ENCODE measurements at places on chromosomes 3 and 15.

DNA sequence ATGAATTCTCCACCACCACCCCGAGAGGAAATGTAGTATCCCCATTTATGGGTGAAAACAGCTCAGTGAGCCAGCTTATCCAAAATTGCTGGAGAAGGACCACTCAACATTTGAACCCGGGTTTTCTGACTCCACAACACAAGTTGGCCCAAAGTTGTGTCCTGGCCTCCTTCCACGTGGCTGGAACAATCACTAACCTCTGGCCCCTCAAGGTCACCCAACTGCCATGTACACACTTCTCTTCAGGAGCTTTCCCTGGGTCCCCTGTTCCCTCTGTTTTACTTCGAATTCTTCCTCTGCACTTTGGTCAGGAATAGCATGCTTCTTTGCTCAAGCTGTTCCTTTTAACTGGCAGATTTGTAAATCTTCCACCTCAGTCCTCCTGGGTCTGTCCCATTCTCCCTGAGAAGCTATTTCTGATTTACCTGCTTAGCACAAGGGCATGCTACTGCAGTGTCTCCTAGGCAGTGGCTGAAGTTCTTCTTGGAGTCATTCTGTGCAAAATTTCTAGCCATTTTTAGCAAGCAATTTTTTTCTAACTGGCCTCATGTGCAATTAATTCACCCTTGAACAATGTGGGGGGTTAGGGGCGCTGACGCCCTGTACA is 39.2 kb downstream of the TRIM71 start:
- DNase-seq = no peak

- no peak for DNase-seq
These were observed 32.8 kb upstream of the SFMBT1 start for GRCh38 chr3:53078656-53079055.

- DNase-seq = peak; percentile 93
These were observed at the start of gene FBN1 for GRCh38 chr15:48645558-48646330. TSS of gene FBN1 (minus strand) at chr15:48645709. CDS start at chr15:48644769, 940 bp downstream.

DNA sequence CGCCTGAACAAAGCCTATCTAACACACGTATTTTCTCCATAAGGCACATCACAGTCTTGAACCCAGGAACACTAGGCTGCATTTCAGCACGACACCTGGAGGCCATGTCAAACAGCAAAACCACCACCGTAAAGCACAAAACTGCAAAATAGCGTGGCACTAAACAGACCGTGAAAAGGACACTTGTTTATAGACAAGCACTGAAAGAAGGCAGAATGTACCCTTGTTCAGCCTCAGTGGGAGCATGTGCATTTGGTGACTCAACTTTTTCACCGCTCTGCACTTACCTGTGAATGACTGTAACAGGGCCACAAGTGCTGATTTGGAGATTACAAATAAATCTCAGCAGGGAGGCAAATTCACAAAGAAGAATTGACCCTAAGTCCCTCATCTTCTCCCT is 80.8 kb downstream of the ISG20 start:
- DNase-seq = no peak

DNA sequence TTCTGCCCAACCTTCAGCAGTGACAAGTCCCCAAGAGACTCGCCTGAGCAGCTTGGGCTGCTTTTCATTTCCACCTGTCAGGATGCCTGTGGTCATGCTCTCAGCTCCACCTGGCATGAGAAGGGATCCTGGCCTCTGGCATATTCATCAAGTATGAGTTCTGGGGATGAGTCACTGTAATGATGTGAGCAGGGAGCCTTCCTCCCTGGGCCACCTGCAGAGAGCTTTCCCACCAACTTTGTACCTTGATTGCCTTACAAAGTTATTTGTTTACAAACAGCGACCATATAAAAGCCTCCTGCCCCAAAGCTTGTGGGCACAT is 3.5 kb downstream of the MYD88 start:
- no peak for DNase-seq

GRCh38 chr3:197327701-197328100 is 29.3 kb upstream of the DLG1 start:
- DNase-seq = no peak

DNA sequence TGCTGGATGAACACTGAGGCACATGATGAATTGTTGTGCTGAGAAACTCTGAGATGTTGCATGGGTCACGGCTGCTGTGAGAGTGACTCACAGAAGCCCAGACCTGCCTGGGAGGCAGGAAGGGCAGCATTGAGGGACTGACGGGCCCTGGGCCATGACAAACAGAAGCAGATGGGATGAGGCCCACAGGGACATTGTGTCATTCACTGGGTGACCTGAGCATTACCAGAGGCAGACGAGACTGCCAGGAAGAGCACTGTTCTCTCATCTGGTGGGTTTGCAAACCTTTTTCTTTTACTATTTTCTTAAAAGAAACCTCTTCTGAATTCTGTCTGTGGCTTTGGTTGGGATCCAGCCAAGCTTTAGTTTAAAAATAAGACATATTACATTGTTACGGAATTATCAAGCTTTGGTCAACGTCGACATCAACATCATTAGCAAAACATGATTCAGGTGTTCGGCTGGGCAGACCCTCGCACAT is 67.8 kb downstream of the BDH1 start:
- DNase-seq = no peak

DNA sequence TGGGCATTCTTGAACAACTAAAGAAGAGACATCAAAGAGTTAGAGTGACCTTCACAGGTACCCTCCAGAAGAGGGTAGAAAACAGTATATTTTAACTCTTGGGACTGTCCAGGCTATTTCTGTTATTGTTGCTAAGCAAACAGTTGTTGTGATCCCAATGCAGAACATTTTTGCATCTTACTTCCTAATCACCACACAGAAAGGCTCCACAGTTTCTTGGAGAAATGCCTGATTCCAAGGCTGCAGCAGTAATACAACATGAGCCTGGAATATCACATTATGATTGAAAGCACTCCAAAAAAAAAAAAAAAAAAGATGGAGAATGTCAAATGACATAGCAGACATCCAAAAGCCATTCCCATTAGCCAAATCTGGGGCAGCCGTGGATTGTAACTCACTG is 195.6 kb downstream of the CTNNB1 start:
- DNase-seq = no peak

DNA sequence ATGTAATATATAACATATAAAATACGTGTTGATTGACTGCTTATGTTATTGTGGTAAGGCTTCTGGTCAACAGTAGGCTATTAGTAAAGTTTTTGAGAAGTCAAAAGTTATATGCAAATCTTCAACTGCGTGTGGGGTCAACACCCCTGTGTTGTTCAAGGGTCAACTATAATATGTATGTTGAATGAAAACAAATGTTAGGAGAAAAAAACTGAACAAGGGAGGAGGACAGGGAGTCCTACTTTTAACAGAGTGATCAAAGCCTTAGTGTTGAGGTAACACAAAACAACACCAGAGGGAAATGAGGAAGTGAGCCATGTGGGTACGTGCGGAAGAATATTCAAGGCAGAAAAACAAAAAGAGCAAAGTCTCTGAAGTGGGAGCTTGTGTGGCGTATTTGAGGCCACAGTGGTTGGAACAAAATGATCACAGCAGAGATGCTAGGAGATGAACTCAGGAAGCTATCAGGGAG is 62.5 kb downstream of the SFMBT1 start:
- DNase-seq = no peak

- no peak for DNase-seq
These were observed 72.0 kb upstream of the PCSK6 start for GRCh38 chr15:101561584-101561906.

GRCh38 chr3:69532547-69533224 is 146.8 kb upstream of the FRMD4B start:
- no peak for DNase-seq

GRCh38 chr15:90580099-90580498 is 50.4 kb downstream of the CRTC3 start:
- no peak for DNase-seq

GRCh38 chr3:14622368-14622767 is 29.2 kb upstream of the CCDC174 start:
- no peak for DNase-seq

DNA sequence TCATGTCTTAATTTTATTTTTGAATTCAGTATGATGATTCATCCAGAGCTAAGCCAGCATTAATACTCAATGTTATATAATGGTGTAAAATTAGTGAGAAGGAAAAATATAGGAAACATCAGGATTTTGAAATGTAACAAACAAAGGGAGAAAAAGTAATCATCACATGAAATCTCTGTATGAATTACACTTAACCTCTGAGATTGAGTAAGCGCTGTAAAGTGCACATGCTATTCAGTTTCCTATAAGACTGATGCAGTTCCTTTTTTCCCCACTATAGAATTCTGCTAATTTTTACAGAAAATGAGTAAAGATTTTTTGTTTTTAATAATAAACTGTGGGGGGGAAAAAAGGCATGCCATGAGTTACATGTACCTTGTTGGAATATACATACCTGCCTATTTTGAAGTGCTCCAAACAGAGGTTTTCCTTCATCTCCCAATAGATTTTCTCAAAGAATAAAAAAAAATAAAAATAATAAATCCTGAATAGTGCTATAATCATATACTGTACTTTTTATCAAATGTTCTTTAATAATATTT is 64.0 kb upstream of the TTBK2 start:
- no peak for DNase-seq

All from chondrocyte (in vitro differentiated cells).